Mesendoderm (in vitro differentiated cells): ENCODE measurements at places on chromosomes 2 and 18.

- H3K4me1 ChIP-seq = no peaks in the 10 kb centered on the region
- no peak overlapping the region for H3K27ac ChIP-seq
- DNase-seq = no peak
- no peaks in the 10 kb centered on the region for H3K36me3 ChIP-seq
- H3K27me3 ChIP-seq = no peaks in the 10 kb centered on the region
Measured at GRCh38 chr2:237482485-237482884, 4.6 kb upstream of the MLPH start.

DNA sequence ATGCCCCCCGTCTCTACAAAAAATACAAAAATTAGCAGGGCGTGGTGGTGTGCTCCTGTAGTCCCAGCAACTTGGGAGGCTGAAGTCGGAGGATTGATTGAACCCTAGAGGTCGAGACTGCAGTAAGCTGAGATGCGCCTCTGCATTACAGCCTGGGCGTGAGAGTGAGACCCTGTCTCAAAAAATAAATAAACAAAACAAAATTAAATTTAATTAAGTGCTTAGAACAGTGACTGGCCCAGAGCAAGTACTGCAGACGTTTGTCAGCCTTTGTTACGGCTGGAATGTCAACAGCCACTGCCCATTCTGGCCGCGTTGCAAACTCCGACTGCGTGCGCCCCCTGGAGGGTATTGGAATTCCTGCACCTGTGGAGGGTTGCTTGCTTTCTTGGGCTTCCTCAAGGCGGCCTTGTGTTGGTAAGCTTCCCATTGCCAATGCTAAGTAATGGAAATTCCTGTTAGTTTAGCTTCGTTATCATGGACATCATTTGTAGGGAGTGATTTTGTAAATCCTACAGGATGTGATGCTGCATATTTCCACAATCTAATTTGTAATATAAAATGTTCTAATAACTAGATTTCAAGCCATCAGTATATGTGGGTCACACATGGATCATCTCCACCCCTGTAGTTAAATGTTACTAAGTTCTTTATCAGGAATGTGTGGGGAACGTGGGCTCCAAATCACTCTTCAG is 15.9 kb upstream of the ATP6V1B1 start:
- no peaks in the 10 kb centered on the region for H3K27me3 ChIP-seq
- H3K4me1 ChIP-seq = no peaks in the 10 kb centered on the region
- H3K4me3 ChIP-seq = no peak overlapping the region
- H3K27ac ChIP-seq = no peak overlapping the region
- peak; percentile 90 for DNase-seq

GRCh38 chr2:120470041-120470965 is 124.4 kb downstream of the INHBB start:
- peaks cover 7% of the 10 kb centered on the region for H3K4me1 ChIP-seq
- no peak overlapping the region for H3K4me3 ChIP-seq
- no peak for DNase-seq
- no peaks in the 10 kb centered on the region for H3K36me3 ChIP-seq

DNA sequence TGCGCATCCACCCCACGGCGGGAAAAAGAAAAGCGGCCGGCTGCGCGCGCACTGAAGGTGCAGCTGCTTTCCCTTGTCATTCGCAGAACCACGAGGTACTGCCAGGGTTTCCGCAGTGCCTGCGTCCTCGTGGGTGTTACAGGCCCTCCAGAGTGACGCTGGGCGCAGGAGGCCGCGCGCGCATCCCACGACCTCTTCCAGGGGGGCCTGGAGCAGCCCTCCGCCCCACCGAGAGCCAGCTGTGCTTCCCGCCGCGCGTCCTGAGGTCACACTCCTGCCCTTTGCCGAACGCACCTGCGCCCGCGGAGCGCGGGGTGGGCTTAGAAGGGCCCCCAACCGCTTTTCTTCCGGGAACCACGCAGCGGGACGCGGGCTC is 378 bp upstream of the IAH1 start:
- H3K4me1 ChIP-seq = no peaks in the 10 kb centered on the region
- H3K27ac ChIP-seq = no peak overlapping the region
- H3K27me3 ChIP-seq = no peaks in the 10 kb centered on the region
- peaks cover 2% of the 10 kb centered on the region for H3K36me3 ChIP-seq

DNA sequence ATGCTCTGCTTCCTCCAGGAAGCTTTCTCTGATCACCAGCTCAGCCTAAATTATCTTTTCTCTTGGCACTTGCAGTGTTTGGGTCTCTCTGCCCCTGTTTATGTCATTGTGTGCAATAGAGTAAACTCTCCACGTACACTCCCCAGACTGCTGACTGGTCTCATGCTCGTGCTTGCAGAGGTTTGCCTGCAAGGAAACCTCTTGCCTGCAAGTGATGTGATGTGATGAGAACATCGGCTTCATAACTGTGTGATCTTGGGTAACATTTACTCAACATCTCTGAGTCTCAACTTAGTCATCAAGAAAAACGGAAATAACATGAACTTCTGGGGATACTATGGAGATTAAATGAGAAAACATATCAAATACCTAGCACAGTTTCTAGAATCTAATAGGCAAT is 92.3 kb downstream of the BIN1 start:
- DNase-seq = no peak
- H3K4me1 ChIP-seq = peaks cover 2% of the 10 kb centered on the region
- no peak overlapping the region for H3K27ac ChIP-seq
- H3K27me3 ChIP-seq = no peaks in the 10 kb centered on the region
- no peak overlapping the region for H3K4me3 ChIP-seq

GRCh38 chr2:19711470-19712372 is 190.1 kb downstream of the TTC32 start:
- H3K4me3 ChIP-seq = no peak overlapping the region
- H3K27me3 ChIP-seq = no peaks in the 10 kb centered on the region
- no peaks in the 10 kb centered on the region for H3K4me1 ChIP-seq
- H3K27ac ChIP-seq = no peak overlapping the region
- DNase-seq = peak; percentile 98

- peaks cover 37% of the 10 kb centered on the region for H3K36me3 ChIP-seq
- H3K4me1 ChIP-seq = peaks cover 3% of the 10 kb centered on the region
- no peak for DNase-seq
Measured at GRCh38 chr18:74511823-74512222, 15.7 kb downstream of the CNDP2 start.

DNA sequence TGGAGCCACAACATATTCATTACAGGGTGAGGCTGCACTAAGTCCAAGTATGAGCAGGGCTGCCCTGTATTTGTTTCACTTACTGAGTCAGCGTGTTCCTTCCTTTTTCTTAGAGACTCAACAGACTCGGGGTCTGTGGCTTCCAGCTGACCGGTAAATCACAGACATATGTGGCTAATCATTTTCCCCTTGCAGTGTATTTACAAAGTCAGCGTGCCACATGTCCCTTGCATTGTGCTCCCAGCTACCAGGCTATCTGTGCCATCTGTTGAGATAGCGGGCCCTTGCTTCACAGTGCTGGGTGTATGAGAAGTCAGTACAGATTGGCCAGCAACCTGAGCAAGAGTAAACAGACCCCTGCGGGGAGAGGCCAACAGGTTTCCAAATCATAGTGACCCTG is 254.3 kb downstream of the LRRTM1 start:
- no peaks in the 10 kb centered on the region for H3K36me3 ChIP-seq
- DNase-seq = peak; percentile 23
- H3K27ac ChIP-seq = no peak overlapping the region
- peaks cover 2% of the 10 kb centered on the region for H3K4me1 ChIP-seq
- no peaks in the 10 kb centered on the region for H3K27me3 ChIP-seq
- H3K4me3 ChIP-seq = no peak overlapping the region

- H3K4me3 ChIP-seq = no peak overlapping the region
- H3K36me3 ChIP-seq = no peaks in the 10 kb centered on the region
- no peaks in the 10 kb centered on the region for H3K4me1 ChIP-seq
- no peak overlapping the region for H3K27ac ChIP-seq
- no peaks in the 10 kb centered on the region for H3K27me3 ChIP-seq
Measured at GRCh38 chr2:47008381-47009252, 93.0 kb upstream of the MCFD2 start.

DNA sequence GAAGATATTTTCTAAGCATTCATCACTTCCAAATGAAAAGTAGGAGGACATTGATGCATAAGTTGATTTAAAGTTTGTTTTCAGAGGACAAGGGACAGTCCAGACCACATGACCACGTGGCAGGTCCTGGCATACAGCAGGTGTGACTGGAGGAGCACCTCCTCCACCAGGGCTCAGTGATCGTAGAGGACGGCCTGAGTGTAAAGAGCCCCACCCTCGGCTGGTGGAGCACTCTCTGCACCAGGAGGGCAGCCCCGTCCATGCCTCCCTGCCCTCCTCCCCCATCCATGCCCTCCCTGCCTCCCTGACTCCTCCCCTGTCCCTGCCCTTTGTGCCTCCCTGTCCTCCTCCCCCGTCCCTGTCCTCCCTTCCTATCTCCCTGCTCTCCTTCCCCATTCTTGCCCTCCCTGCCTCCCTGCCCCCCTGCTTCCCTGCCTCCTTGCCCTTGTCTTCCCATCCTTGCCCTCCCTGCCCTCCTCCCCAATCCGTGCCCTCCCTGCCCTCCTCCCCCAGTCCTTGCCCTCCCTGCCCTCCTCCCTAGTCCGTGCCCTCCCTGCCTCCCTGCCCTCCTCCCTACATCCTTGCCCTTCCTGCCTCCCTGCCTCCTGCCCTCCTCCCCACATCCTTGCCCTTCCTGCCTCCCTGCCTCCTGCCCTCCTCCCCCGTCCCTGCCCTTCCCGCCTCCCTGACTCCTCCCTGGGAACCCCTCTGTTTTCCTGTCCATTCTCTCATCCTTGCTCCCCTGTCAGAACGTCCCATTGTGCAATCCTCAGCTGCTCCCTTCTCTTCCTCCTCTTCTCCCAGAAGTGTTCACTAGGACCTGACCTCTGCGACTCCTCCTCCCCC is 47.9 kb downstream of the ANKMY1 start:
- H3K4me3 ChIP-seq = no peak overlapping the region
- H3K4me1 ChIP-seq = no peaks in the 10 kb centered on the region
- H3K27ac ChIP-seq = no peak overlapping the region
- no peak for DNase-seq

DNA sequence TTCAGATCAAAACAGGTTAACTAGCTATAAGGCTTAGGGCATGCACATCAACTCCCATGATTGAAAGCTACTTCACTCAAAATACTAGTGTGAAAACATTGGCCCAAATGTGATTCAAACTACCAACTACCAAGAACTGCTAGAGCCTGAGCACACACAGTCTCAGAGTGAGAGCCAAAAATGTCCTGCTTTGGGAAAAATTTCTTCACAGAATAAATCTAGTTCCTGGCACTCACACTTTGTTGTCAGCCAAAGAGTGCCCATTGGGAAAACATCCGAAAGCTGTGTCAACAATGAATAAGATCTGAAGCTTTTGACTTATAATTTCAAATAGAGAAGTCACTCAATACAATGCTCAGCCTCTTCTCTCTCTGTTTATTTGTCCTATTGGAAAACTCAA is 182.7 kb downstream of the LRATD1 start:
- H3K4me3 ChIP-seq = no peak overlapping the region
- DNase-seq = no peak
- H3K27me3 ChIP-seq = peaks cover 2% of the 10 kb centered on the region
- H3K27ac ChIP-seq = no peak overlapping the region
- no peaks in the 10 kb centered on the region for H3K36me3 ChIP-seq
- H3K4me1 ChIP-seq = no peaks in the 10 kb centered on the region

GRCh38 chr2:119212139-119212800 is 11.4 kb upstream of the STEAP3 start:
- H3K4me3 ChIP-seq = no peak overlapping the region
- no peak for DNase-seq
- no peak overlapping the region for H3K27ac ChIP-seq
- H3K27me3 ChIP-seq = no peaks in the 10 kb centered on the region
- no peaks in the 10 kb centered on the region for H3K4me1 ChIP-seq

GRCh38 chr18:44386401-44386800 is 294.3 kb upstream of the SETBP1 start:
- H3K36me3 ChIP-seq = no peaks in the 10 kb centered on the region
- H3K4me3 ChIP-seq = no peak overlapping the region
- no peaks in the 10 kb centered on the region for H3K4me1 ChIP-seq
- no peak overlapping the region for H3K27ac ChIP-seq
- H3K27me3 ChIP-seq = no peaks in the 10 kb centered on the region
- DNase-seq = no peak

DNA sequence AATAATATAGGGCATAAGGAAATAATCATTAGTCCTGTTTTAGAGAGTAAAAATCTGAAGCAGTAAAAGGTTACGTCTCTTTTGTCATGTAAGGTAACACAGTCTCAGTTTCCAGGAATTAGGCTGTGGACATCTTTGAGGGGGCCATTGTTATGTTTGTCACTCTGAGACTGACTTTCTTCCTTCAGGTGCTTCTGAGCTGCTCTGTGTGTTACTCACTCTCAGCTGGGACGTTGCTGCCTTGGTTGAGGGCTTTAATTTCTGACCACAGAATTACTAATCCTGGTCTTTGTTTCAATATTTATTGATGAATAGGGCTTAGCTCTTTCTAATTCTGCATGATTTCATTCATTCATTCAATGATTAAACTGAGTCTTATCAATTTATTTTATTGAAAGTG is 55.9 kb upstream of the SLC38A11 start:
- no peak overlapping the region for H3K4me3 ChIP-seq
- H3K4me1 ChIP-seq = no peaks in the 10 kb centered on the region
- H3K27me3 ChIP-seq = no peaks in the 10 kb centered on the region
- no peak for DNase-seq

- no peak overlapping the region for H3K27ac ChIP-seq
- no peak overlapping the region for H3K4me3 ChIP-seq
- no peak for DNase-seq
- no peaks in the 10 kb centered on the region for H3K27me3 ChIP-seq
- H3K36me3 ChIP-seq = no peaks in the 10 kb centered on the region
- no peaks in the 10 kb centered on the region for H3K4me1 ChIP-seq
Measured at GRCh38 chr2:86596118-86596517, 27.5 kb downstream of the RNF103 start.

DNA sequence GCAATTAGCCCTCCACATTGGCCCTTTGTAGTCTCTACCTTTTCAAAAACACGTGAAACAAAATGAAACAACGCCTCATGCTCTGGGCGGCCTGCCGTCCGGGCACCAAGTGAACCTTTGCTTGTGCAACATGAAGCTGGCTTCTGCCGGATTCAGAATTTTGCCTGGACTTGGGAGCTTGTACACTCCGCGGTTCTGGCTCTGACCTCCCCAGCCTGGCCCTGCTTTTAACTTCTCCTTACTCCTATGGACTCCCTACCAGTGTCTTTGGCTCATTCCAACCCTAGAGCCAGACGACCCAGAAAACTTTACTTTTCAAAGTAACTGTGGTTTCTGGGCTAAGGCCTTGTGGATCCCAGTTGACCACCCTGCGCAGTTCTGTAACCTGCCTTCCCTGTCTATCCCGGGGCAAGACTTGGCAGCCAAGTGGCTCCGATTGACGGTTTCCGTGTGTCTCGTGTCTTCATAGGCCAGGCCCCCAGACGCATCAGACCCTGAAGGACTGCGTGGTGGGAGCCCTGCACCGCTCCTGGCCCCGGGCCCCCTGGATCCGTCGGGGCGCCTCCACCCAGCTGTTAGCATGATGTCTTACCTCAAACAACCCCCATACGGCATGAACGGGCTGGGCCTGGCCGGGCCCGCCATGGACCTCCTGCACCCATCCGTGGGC is 1.9 kb downstream of the OTX1 start:
- H3K27me3 ChIP-seq = peaks cover 55% of the 10 kb centered on the region
- peaks cover 9% of the 10 kb centered on the region for H3K4me1 ChIP-seq
- no peaks in the 10 kb centered on the region for H3K36me3 ChIP-seq
- peak; percentile 18 for DNase-seq
- H3K4me3 ChIP-seq = no peak overlapping the region
